ENCODE measurements at places on chromosomes 12 and 14. TPM values are rescaled to one million over a fixed set of nuclear protein-coding genes. Genes with fewer than 3 reads are reported as not detected.

DNA sequence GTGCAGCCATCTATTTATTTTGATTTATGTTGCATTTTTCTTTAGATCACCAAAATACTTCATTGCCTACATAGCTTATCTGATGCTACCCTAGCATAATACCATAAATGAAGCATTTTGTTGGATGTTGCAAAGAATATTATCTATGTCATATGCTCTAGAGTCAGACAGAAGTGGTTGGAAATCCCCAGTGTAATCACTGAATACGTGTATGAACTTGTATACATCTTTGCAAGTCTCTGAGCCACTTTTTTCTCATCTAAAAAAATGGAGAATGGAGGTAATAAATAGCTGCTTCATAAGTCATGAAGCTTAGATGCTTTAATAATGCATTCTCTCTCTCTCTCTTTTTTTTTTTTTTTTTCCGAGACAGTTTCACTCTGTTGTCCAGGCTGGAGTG, 18.5 kb downstream of the EVL start:
- no peaks in the 10 kb centered on the region for H3K27me3 ChIP-seq
- peaks cover 4% of the 10 kb centered on the region for H3K36me3 ChIP-seq
- peaks cover 5% of the 10 kb centered on the region for H3K4me1 ChIP-seq
- no peak overlapping the region for H3K4me3 ChIP-seq
- DNase-seq: peak; percentile 88
- no peak overlapping the region for H3K27ac ChIP-seq

- no peaks in the 10 kb centered on the region for H3K4me1 ChIP-seq
- H3K36me3 ChIP-seq: no peaks in the 10 kb centered on the region
- peaks cover 2% of the 10 kb centered on the region for H3K27me3 ChIP-seq
- H3K4me3 ChIP-seq: no peak overlapping the region
These were observed 16.4 kb downstream of the DAO start for GRCh38 chr12:108896336-108896735.

GRCh38 chr12:96130396-96131059, 63.6 kb upstream of the ELK3 start:
- H3K27me3 ChIP-seq: peaks cover 30% of the 10 kb centered on the region
- H3K4me1 ChIP-seq: no peaks in the 10 kb centered on the region
- no peak for DNase-seq
- no peak overlapping the region for H3K4me3 ChIP-seq
- no peak overlapping the region for H3K27ac ChIP-seq

SOAT2 gene
- total RNA-seq: 0.18 TPM

- no peaks in the 10 kb centered on the region for H3K27me3 ChIP-seq
- DNase-seq: peak; percentile 18
- H3K36me3 ChIP-seq: no peaks in the 10 kb centered on the region
- peaks cover 9% of the 10 kb centered on the region for H3K4me1 ChIP-seq
These were observed 206.5 kb downstream of the CALM1 start for GRCh38 chr14:90603336-90603735.

- H3K36me3 ChIP-seq: no peaks in the 10 kb centered on the region
- H3K27ac ChIP-seq: no peak overlapping the region
- peaks cover 4% of the 10 kb centered on the region for H3K4me1 ChIP-seq
- peak overlapping the region; percentile 26 for H3K4me3 ChIP-seq
- no peak for DNase-seq
- peaks cover 79% of the 10 kb centered on the region for H3K27me3 ChIP-seq
These were observed 1.9 kb downstream of the COL2A1 start for GRCh38 chr12:48002414-48002730.

- DNase-seq: no peak
- H3K4me1 ChIP-seq: no peaks in the 10 kb centered on the region
- H3K36me3 ChIP-seq: no peaks in the 10 kb centered on the region
- no peaks in the 10 kb centered on the region for H3K27me3 ChIP-seq
- H3K27ac ChIP-seq: no peak overlapping the region
- H3K4me3 ChIP-seq: no peak overlapping the region
These were observed 316.2 kb upstream of the NAV3 start for GRCh38 chr12:77514511-77514910.

SERPINA4 gene
- not detected for total RNA-seq

DAD1 gene
- 396 TPM for total RNA-seq

DNA sequence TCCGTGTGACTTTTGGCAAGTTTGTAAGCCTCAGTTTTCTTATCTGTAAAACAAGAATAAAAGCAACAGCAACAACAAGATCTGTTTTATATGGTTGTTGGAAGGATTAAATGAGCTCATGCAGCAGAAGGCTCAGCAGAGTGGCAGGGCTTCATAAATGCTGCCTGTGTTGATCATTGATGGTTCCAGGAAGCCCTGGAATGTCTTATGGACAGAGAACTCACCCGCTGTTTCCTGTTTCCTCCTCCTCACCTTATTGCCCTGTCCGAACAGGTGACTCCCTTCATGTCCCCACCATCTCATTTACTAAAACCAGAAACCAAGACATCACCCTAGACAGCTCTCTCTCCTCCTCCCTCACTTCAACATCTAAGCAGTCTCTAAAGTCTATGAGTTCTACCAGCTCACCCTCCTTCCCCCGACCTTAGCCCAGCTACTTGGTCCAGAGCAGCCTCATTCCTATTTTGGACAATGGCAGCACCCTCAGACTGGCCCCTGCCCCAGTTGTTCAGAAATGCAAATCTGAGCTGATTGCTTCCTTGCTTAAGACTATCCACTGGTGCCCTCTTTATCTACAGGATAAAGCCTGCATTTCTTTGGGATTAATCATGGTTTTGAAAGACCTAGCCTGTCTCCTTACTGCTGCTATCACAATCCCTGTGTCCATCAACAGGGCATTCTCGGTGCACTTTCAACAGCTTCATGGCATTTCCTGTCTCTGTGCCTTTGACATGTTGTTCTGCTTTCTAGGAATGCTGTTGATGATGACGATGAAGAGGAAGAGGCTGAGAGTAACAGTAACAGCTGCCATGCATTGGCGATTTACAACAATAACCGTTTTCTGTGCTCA, 21.4 kb upstream of the GSG1 start:
- no peak overlapping the region for H3K27ac ChIP-seq
- peak; percentile 68 for DNase-seq
- H3K4me1 ChIP-seq: peaks cover 8% of the 10 kb centered on the region

TAS2R43 gene
- total RNA-seq: 0.90 TPM

MOK gene
- total RNA-seq: 24.4 TPM

DNA sequence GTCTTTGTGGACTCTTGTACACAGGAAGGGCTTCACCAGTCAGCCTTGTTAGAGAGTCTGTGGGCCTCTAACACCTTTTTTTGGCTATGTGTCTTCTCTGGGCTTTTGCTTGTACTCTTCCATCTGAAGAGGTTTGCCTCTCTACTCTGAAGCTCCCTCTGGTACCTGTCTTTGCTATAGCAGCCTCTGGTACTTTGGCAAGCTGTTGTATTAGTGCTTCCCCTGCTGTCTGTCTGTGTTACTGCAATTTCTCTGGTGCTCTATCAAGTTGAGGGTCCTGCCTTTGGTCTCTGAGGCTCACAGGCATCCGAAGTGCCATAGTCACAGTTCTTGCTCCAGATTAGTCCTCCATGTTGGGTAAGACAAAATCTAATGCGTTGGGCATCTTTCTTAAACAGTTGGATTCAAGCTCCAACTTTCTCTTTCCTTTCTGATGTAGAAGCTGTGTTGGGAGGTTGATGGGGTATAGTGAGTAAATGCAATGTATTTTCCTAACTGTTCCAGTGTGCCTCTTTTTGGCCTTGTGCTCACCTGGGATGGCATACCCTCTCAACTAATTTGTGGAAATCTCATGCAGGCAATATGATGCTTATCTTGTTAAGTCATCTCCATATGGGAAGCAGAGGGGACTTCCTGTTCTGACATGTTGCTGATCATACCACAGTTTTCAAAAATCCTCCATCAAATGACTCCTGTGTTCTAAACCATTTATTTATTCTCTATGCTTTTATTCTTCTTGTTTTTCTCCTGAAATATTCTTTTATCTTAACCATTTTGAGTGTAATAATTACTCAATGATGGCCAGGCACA, 88.8 kb downstream of the ATF7IP start:
- H3K4me3 ChIP-seq: no peak overlapping the region
- DNase-seq: peak; percentile 34

GRCh38 chr12:118645219-118645618, 268.9 kb downstream of the SUDS3 start:
- no peaks in the 10 kb centered on the region for H3K4me1 ChIP-seq
- no peaks in the 10 kb centered on the region for H3K36me3 ChIP-seq
- no peak for DNase-seq
- H3K4me3 ChIP-seq: no peak overlapping the region
- no peaks in the 10 kb centered on the region for H3K27me3 ChIP-seq
- H3K27ac ChIP-seq: no peak overlapping the region

- no peaks in the 10 kb centered on the region for H3K27me3 ChIP-seq
- no peak overlapping the region for H3K4me3 ChIP-seq
- no peaks in the 10 kb centered on the region for H3K36me3 ChIP-seq
- peaks cover 2% of the 10 kb centered on the region for H3K4me1 ChIP-seq
- DNase-seq: peak; percentile 80
- 0 out of 2 replicates have a peak overlapping the region, but pooled peaks have one; percentile 20 for H3K27ac ChIP-seq
These were observed 29.0 kb downstream of the NFKBIA start for GRCh38 chr14:35375558-35376025.

DNA sequence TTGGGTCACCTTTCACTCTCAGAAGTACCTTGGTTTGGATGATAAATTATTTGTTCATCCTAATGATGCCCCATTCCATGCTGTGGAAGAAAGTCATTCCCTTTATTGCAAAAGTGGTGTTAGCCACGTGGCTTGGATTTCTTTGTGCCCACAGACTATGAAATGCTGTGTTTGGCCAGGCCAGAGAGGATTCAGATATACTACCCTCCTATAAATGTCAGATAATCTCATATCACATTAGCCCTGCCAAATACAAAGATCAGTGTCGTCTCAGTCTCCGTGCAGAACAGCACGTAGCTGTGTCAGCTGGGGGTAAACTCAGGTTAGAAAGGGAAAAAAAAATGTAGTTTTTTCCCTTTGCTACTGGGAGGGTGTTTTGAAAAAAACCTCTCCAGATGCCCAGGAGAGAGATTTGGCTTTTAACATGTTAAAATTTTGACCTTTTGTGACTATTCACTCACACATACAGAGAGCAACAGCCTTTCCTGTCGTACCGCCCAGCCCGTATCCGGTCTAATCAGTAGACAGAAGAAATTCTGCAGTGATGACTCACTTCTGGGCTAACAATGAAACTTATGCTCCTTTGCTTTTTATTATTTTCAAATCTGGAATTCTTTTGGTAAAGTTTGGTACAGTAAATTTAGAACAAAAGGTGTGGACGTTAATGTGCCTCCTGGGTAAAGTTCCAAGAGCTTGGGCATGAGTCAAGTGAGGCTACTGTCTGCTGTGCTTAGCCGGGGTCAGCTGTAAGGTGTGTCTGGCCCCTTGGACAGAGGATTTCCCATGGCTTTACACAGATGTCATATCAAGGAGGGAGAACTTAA, 8.5 kb upstream of the PTPRB start:
- no peak overlapping the region for H3K4me3 ChIP-seq
- DNase-seq: peak; percentile 85
- H3K36me3 ChIP-seq: no peaks in the 10 kb centered on the region
- H3K27me3 ChIP-seq: no peaks in the 10 kb centered on the region

DNA sequence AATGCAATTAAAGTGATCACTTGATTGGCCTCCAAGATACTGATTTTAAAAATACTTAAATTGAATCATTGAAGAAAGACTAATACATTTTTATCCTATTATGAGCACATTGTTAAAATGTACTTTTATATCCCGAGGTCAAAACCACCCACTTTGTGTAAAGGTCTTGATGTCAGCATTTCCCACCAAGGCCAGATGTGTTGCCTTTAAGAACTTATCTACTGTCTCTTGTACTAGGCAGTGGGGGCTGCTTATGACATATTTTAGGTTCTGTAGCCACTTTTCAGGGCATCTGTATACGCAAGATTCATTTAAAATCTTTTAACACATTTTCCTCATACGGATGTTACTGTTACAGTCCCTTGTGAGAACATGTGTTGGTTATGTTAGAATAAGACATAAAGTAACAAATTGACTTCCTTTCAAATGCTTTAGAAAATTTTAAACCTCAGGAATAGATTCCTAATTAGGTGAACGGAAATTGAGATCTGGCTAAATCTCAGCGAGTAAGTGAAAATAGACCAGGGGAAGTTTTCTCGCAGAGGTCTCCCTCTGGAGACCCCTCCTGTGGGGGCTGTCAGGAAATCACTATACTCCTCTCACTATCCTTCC, 456.2 kb downstream of the ADAMTS20 start:
- no peaks in the 10 kb centered on the region for H3K36me3 ChIP-seq
- H3K27me3 ChIP-seq: no peaks in the 10 kb centered on the region
- H3K4me3 ChIP-seq: no peak overlapping the region
- H3K27ac ChIP-seq: no peak overlapping the region
- H3K4me1 ChIP-seq: peaks cover 2% of the 10 kb centered on the region

ACSM4 gene
- not detected for total RNA-seq

- no peaks in the 10 kb centered on the region for H3K4me1 ChIP-seq
- no peak for DNase-seq
- no peak overlapping the region for H3K4me3 ChIP-seq
- H3K27ac ChIP-seq: no peak overlapping the region
These were observed 29.5 kb downstream of the HELB start for GRCh38 chr12:66331814-66332213.

GRCh38 chr12:95474660-95474958, 657 bp downstream of the METAP2 start:
- no peak for DNase-seq
- no peaks in the 10 kb centered on the region for H3K4me1 ChIP-seq
- peaks cover 16% of the 10 kb centered on the region for H3K36me3 ChIP-seq
- no peaks in the 10 kb centered on the region for H3K27me3 ChIP-seq
- H3K4me3 ChIP-seq: peak overlapping the region; percentile 84

TAS2R19 gene
- 8.1 TPM for total RNA-seq

KRT3 gene
- not detected for total RNA-seq

DNA sequence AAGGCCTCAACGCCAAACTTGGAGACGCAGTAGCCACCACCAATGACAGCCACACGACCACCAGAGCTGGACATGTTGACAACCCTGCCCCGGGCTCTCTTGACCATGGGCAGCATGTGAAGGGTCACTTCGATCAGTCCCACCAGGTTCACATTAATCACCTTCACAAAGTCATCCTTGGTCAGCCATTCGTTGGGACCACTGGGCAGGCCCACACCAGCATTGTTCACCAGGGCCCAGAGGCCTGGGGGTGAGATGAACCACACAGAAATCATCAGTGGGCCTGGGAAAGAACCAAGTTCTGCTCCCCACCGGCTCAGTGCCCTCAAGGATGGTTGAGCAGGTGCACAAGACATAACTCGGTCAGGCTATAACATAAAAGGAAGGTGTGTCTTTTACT, 4.0 kb downstream of the SDR9C7 start:
- H3K4me3 ChIP-seq: no peak overlapping the region
- H3K4me1 ChIP-seq: no peaks in the 10 kb centered on the region
- no peak for DNase-seq
- H3K27me3 ChIP-seq: peaks cover 46% of the 10 kb centered on the region
- no peaks in the 10 kb centered on the region for H3K36me3 ChIP-seq

GRCh38 chr12:129607301-129607700, 296.5 kb downstream of the TMEM132D start:
- no peak for DNase-seq
- no peak overlapping the region for H3K27ac ChIP-seq
